ENCODE measurements at places on chromosomes 2 and 18. TPM values are rescaled to one million over a fixed set of nuclear protein-coding genes. Genes with fewer than 3 reads are reported as not detected.

Gene NEU2
- not detected for total RNA-seq

Gene CENPA
- 19.7 TPM for total RNA-seq

Gene CRYGC
- total RNA-seq, result not detected

Gene ARHGAP25
- total RNA-seq, result 0.93 TPM

Gene ME2
- 64.8 TPM for total RNA-seq

GRCh38 chr2:38095079-38095995, 19.4 kb upstream of the CYP1B1 start:
- peaks cover 54% of the 10 kb centered on the region for H3K4me1 ChIP-seq
- H3K27ac ChIP-seq, result peak overlapping the region; percentile 79
- H3K27me3 ChIP-seq, result no peaks in the 10 kb centered on the region
- H3K36me3 ChIP-seq, result peaks cover 4% of the 10 kb centered on the region

- H3K4me3 ChIP-seq, result no peak overlapping the region
- DNase-seq, result no peak
- no peaks in the 10 kb centered on the region for H3K27me3 ChIP-seq
- no peaks in the 10 kb centered on the region for H3K4me1 ChIP-seq
Observed at GRCh38 chr2:153394686-153395085, 83.9 kb downstream of the RPRM start.

GRCh38 chr2:152445791-152446201, 110.8 kb downstream of the FMNL2 start:
- no peaks in the 10 kb centered on the region for H3K36me3 ChIP-seq
- peak; percentile 84 for DNase-seq
- peaks cover 47% of the 10 kb centered on the region for H3K4me1 ChIP-seq

- peaks cover 79% of the 10 kb centered on the region for H3K36me3 ChIP-seq
- no peak overlapping the region for H3K27ac ChIP-seq
- no peak overlapping the region for H3K4me3 ChIP-seq
Observed at GRCh38 chr2:32442020-32442467, 85.2 kb downstream of the BIRC6 start.

DNA sequence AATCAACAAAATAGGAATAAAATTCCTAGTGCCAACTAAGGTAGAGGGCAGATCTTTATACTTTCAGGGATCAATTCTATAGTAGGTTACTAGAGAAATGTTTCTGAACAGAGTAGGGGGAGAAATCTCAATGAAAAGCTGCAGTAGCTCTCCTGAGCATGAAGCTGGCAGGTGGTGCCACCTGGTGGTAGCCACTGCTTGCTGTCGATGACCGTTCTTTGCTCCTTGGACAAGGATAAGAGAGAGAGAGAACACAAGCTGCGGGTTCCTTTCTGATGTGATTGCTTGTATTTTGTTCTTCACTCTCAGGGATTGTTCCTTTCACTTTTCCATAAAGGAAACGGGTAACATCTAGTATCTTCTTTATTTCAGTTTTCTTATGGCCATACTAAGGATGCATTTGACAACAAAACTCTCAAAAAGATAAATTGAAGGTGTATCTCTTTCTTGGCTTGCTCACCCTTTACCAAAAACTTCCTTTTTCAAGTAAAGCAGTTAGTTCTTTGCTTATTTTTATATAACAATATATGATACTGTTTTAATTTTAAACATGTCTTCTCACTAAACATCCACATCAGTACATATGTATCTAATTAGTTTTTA, 18.6 kb upstream of the MRPL19 start:
- no peak overlapping the region for H3K27ac ChIP-seq
- DNase-seq, result peak; percentile 79
- H3K4me1 ChIP-seq, result peaks cover 7% of the 10 kb centered on the region

DNA sequence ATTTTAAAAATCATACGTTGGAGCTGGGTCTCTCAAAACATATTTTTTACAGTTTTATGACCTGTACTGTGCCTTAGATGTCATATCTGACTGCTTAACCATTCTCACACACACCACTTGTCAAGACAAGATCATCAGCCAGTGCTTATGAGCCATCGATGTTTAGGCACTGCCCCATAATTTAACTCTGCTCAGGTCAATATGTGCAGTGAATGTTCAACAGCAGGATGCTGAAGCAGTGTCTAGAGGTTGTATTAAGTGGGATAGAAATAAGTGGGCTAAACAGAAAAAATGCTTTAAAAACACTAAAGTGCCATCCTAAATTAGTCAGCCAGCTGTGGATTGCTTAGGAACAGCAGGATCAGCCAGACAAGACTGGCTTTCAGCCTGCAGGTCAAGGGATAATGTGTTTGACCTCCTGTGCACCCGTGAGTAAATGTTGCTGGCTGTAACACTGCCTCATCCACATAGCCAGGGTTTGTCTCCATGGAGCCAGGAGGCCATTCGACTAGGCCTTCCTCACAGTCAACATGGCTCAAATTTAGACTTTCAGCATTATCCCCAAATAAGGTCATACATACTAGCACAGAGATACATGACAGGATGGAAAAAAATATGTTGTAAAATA, 139.0 kb upstream of the NXPH2 start:
- no peaks in the 10 kb centered on the region for H3K36me3 ChIP-seq
- H3K4me3 ChIP-seq, result no peak overlapping the region
- no peaks in the 10 kb centered on the region for H3K4me1 ChIP-seq
- DNase-seq, result no peak
- H3K27me3 ChIP-seq, result peaks cover 37% of the 10 kb centered on the region
- H3K27ac ChIP-seq, result no peak overlapping the region

GRCh38 chr2:216119986-216120385, 10.8 kb downstream of the XRCC5 start:
- no peak overlapping the region for H3K27ac ChIP-seq
- peaks cover 15% of the 10 kb centered on the region for H3K4me1 ChIP-seq
- H3K36me3 ChIP-seq, result peaks cover 5% of the 10 kb centered on the region
- no peak overlapping the region for H3K4me3 ChIP-seq
- no peaks in the 10 kb centered on the region for H3K27me3 ChIP-seq

- H3K4me1 ChIP-seq, result peaks cover 31% of the 10 kb centered on the region
- H3K27ac ChIP-seq, result peak overlapping the region; percentile 63
- no peaks in the 10 kb centered on the region for H3K27me3 ChIP-seq
- H3K36me3 ChIP-seq, result no peaks in the 10 kb centered on the region
- peak; percentile 55 for DNase-seq
Observed at GRCh38 chr18:58997811-58998337, 133.2 kb downstream of the ZNF532 start.

DNA sequence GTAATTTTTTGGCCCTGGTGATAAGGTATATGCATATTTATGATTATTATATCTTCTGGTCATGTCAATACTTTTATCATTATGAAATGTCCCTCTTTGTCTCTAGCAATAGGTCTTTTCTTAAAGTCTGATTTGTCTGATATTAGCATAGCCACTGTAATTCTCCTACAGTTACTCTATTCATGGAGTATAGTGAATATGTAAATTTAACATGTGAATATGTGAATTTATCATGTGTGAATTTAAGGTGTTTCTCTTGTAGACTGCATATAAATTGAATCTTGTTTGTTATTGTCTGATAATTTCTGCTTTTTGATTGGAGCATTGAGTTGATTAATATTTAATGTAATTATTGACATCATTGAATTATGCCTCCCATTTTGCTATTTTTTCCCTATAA, 259.4 kb downstream of the HRH4 start:
- peaks cover 44% of the 10 kb centered on the region for H3K27me3 ChIP-seq
- no peaks in the 10 kb centered on the region for H3K36me3 ChIP-seq
- DNase-seq, result no peak
- H3K4me1 ChIP-seq, result no peaks in the 10 kb centered on the region
- no peak overlapping the region for H3K4me3 ChIP-seq

DNA sequence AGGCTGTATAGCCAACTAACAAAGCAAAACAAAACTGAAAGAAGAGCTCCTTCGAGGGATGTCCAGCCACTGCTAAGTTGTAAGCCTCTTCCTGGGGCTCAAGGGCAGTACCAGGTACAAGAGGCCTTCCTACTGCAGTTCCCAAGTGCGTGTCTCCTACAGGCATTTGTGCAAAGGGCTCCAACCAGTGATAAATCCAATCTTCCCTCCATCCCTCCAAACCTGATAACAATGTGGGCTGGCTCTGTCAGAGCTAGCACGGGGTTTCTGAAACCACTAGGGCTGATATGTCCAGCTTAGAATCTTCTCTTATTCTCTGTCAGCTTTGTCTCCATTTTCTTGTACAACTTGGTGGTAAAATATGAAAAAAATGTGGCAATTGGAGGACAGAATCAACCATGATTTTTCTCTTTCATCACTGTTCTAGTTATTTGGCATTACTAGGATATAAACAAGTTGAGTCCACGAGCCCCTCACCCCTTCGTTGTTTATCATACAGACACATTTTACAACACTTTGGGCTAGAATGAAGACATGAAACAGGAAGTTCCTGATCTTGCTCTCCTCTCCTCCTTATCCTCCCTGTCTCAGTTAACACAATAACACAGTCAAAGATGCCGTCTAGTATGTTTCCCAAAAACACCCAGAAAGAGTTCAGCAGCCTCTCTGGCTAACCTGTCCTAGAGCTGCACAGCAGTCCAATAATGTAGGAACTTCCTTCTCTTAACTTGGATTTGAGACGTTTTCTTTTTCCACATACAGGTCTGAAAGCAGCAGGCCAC, 35.4 kb upstream of the WIPF1 start:
- H3K27me3 ChIP-seq, result no peaks in the 10 kb centered on the region
- no peaks in the 10 kb centered on the region for H3K4me1 ChIP-seq
- H3K4me3 ChIP-seq, result no peak overlapping the region
- no peak overlapping the region for H3K27ac ChIP-seq
- no peaks in the 10 kb centered on the region for H3K36me3 ChIP-seq
- DNase-seq, result no peak

DNA sequence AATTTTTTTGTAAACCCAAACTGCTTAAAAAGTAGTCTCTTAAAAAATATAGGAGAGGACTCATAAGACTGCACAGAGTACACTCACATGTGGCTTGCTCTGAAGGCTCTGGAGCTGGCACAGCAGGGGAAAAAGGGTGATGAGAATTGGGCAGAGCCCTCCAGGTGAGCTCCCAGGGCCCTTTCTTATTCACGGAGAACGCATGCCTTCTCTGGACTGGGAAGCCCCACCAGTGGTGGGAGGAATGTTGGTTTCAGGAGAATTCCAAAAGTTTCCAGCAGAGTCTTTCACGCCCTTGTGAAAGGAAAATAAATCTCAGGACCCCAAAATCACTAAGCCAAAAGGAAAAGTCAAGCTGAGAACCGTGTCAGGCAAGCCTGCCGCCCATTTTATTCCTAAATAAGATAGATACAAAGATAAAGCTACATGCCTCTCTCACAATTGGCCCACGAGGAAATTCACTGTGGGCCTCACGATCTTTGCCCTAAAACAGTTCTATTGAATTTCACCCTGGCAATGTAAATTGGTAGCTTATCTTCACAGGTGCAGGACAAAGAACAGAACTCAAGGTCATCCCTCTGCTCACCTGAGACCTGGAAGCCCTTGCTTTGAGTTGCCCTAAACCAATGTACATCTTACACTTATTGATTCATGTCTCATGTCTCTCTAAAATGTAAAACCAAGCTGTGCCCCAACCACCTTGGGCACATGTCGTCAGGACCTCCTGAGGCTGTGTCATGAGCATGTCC, 15.5 kb upstream of the MC5R start:
- DNase-seq, result no peak
- no peak overlapping the region for H3K4me3 ChIP-seq
- no peaks in the 10 kb centered on the region for H3K36me3 ChIP-seq
- peaks cover 4% of the 10 kb centered on the region for H3K4me1 ChIP-seq
- no peak overlapping the region for H3K27ac ChIP-seq

DNA sequence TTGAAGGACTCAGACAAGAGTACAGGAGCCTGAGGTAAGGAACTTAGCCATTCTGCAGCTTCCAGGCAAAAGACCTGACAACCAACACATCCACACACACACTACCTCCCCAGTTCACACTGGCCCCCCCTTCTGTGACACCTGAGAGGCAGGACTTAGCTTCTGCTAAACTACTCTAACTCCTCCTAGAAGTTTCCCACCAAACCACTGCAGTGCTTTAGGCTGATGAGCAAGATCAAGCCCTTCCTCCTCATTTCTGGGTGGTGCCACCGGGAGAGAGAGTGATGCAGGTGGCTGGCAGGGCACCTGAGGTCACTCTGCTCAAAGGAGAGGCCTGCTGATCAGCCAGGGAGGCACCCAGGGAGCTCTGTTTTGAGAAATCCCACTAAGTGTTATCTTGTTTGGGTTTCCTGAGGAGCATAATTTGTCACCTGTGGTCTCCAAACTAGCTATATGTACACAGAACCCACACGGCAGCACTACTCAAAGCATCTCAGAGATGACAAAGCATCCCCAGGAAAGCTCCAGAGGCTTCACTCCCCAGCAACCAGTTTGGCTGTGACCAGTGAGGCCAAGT, 188.4 kb downstream of the MYO5B start:
- H3K4me1 ChIP-seq, result peaks cover 9% of the 10 kb centered on the region
- H3K27ac ChIP-seq, result no peak overlapping the region
- DNase-seq, result no peak
- H3K27me3 ChIP-seq, result no peaks in the 10 kb centered on the region
- peaks cover 9% of the 10 kb centered on the region for H3K36me3 ChIP-seq
- H3K4me3 ChIP-seq, result no peak overlapping the region

DNA sequence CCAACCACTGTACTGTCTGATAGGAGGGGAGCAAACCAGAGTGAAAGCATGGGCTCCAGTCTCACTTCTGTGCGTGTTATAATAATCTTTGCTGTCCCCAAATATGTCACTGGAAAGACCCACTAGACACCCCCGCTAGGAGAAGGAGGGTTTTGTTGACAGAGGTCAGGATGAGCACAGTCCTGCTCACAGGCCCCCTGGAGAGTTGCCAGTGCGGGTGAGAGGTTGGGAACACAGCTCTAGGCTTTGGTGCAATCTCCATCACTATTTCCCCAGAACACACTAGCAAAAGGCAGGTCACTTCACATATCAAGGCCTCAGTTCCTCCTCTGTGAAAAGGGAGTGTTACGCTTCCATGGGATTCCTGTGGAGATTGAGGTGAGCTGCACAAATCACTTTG, 9.7 kb downstream of the XDH start:
- no peak for DNase-seq
- H3K36me3 ChIP-seq, result peaks cover 11% of the 10 kb centered on the region
- H3K27ac ChIP-seq, result no peak overlapping the region
- peaks cover 24% of the 10 kb centered on the region for H3K4me1 ChIP-seq
- H3K27me3 ChIP-seq, result no peaks in the 10 kb centered on the region

- no peak overlapping the region for H3K4me3 ChIP-seq
- no peaks in the 10 kb centered on the region for H3K4me1 ChIP-seq
- peaks cover 11% of the 10 kb centered on the region for H3K27me3 ChIP-seq
- H3K27ac ChIP-seq, result no peak overlapping the region
- H3K36me3 ChIP-seq, result no peaks in the 10 kb centered on the region
Observed at GRCh38 chr2:19746611-19747309, 155.0 kb downstream of the TTC32 start.

- H3K4me1 ChIP-seq, result no peaks in the 10 kb centered on the region
- no peaks in the 10 kb centered on the region for H3K36me3 ChIP-seq
- DNase-seq, result no peak
- no peak overlapping the region for H3K4me3 ChIP-seq
- H3K27ac ChIP-seq, result no peak overlapping the region
Observed at GRCh38 chr2:128433911-128434550, 115.4 kb upstream of the HS6ST1 start.

Data from MCF 10A (cell line).